ENCODE measurements at places on chromosomes 16 and 17.

DNA sequence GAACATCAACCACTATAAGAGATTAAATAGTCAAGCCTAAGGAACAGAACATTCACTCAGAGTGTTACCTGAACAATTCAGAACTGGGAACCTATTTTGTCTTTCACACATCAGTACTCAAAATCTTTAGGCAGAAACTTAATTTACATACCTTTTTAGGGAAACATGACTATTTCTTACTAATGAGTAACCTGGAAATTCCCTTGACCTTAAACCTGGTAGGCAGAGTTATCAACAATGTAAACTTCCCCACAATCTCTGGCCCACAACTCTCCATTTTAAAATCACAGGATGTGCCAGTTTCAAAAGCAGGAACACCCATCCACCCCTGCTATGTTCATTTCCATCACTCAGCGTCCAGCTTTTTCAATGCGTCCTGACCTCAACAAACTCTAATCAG lies 132.9 kb upstream of the ANKFN1 start:
- DNase-seq: no peak

GRCh38 chr16:85588562-85589503 lies 24.3 kb upstream of the GSE1 start:
- no peak for DNase-seq

GRCh38 chr16:48617711-48618148 lies 7.8 kb upstream of the N4BP1 start:
- DNase-seq: peak; percentile 71

DNA sequence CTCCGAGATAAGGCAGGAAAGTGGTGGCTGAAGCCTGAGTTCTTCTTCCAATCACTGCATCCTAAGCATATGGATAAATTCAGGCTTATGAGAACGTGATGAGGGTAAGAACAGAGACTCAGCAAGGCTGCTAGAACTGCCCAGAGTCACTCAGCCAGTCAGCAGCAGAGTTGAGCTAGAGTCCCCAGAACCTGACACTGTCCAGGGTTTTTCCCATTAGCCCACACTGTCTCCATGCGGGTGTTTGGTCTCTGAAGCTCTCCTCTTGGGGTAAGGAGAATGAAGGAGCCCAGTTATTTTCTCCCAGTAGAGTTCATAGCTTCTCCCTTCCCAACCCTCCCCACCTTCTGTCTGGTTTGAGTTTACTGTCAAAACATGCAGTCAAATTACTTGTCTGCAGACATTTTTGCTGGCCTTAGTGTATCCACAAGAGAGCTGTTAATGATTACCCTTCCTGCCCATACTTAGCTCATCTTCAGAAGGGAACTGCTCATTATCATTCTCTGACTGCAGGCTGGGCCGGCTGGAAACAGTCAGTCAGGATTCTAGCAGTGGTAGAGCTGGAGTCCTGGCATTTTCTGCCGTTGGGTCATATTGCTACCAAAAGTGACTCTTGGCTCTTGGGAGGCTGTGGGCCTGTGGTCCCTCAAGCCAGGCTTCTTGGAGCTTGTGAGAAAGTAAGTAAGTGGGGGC lies 460.0 kb downstream of the HS3ST3B1 start:
- no peak for DNase-seq

GRCh38 chr17:49741009-49741691 lies 22.8 kb downstream of the FAM117A start:
- DNase-seq: no peak

DNA sequence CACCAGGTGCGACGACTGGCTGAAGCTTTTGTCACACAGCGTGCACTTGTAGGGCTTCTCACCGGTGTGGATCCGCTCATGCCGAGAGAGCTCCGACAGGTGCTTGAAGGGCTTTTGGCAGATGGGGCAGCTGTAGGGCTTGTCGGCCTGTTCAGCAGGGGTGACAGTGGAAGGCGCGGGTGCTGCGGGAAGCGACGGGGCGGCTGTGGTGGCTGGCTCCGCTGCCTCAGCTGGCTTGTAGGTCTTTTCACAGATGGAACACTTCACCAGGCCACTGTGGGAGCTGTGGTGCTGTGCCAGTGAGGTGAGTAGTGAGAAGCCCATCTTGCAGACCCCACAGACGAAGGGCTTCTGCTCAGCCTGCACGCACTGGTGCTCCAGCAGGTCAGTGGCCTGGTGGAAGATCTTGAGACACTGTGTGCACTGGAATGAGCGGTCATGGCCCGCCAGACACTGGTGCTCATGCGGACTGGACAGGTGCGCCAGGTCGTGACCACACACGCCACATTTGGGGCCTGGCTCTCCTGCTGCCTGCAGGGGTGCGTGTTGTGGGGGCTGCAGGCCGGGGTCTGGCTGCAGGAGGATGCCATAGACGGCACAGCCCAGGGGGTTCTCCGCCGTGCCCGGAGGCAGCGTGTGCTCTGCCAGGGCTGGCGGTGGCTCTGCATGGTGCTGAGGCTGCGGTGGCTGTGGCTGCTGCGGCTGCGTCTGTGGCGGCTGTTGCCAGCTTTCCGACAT lies 2.8 kb downstream of the ZNF319 start:
- no peak for DNase-seq

DNA sequence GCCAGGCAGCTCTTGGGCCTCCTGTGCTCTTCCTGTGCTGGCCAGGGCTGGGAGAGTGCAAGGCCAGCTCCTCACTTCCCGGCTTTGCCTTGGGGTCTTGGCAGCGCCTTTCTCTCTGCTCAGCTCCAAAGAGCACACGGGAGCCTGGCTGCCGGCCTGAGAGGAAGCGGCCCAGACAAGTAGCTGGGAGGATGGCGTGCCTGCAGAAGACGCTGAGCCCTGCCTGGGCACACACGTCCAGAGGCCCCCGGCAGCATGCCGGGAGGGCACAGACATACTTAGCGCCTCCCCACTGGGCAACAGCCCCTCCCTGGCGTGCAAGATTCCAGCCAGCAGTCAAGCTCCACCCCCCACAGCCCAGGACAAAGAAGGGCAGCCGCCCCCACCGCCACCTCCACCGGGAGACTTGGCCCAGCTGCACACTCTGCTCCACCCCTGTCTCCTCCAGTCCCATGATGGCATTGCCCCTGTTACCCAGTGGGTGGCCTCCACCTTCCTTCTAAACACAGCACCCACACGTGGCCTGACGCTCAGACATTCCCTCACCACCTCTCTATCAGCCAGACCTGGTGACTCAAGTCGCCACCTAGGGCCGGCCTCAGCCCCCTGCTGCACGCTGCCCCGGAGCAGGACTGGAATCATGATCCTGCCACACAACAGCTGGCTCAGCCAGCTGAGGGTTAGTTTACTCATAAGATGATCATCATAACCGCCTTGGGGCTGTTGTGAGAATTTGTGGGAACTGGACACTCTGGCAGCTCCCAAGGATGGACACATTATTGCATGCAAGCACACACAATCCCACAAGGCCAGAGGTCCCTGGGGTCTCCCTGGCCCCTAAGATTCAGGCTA lies 12.4 kb downstream of the SGCA start:
- peak; percentile 87 for DNase-seq

DNA sequence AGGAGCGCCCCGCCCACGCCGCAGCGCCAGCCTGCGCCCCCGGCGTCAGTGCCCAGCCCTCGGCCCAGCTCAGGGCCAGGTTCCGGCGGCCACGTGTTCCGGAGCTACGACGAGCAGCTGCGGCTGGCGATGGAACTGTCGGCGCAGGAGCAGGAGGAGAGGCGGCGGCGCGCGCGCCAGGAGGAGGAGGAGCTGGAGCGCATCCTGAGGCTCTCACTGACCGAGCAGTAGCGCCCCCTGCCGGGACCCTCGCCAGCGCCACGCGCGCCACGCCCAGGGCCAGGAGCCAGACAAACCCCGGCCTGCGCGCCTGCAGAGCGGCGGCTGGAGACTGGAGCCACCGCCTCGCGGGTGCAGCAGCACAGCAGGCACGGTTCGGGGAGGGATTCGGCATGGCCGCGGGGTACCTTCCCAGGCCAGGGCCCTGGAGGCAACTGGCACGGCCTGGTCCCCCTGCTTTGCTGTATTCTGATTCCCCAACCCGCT lies 9.3 kb downstream of the CORO6 start:
- peak; percentile 98 for DNase-seq

GRCh38 chr17:64247836-64248235 lies 15.2 kb downstream of the TEX2 start:
- DNase-seq: no peak

DNA sequence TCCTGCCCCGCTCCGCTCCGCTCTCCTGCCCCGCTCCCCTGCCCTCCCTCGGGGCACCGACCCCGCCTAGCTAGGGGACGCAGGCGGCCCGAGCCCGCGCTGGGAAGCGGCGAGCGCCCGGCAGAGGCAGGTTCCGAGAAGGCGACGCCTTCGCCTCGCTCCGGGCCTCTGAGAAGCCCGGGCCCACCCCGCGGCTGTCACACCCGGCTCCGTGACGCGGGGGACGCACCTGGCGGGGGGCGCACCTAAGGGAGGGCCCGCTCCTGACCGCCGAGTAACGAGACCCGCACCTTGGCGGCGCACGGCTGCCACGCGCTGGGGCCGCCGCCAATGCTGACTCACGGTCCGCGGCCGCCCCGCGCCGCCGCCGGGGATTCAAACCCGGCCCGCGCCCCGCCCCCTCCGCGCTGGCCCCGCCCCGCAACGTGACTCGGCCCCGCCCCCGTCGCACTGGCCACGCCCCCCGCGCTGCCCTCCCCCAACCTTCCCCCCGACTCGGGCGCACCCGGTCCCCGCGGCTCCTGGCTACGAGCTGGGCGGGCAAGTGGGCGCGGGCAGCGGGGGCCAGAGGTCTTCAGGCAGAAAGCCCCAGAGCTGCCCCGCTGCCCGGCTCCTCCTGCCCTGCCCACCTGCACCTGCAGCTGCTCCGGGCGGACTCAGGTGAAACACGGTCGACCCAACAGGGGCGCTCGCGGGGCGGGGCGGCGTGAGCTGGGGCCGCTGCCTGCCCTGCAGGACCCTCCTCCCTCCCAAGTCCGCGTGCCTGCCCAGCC lies 27.8 kb downstream of the GNPTG start:
- peak; percentile 70 for DNase-seq

- DNase-seq: no peak
These were observed 178.0 kb upstream of the IRX6 start for GRCh38 chr16:55145771-55146603.

- no peak for DNase-seq
These were observed 14.8 kb downstream of the TRARG1 start for GRCh38 chr17:1294157-1294717.

GRCh38 chr16:54931120-54932014 lies 702 bp downstream of the IRX5 start:
- DNase-seq: peak; percentile 77

DNA sequence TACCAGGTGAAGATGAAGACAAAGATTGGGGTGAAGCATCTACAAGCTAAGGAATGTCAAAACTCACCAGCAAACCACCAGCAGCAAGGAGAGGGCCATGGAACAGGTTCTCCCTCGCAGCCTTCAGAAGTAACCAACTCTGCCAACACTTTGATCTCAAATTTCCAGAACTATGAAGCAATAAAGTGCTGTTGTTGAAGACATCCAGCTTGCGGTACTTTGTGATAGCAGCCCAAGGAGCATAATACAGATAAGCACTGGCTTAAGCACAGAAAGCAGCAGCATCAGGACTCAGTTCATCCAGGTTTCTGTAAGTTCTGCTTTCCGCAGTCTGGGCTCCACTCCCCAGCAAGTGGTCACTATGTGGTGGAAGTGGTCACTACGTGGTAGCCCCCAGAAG lies 16.0 kb upstream of the CDRT4 start:
- no peak for DNase-seq

DNA sequence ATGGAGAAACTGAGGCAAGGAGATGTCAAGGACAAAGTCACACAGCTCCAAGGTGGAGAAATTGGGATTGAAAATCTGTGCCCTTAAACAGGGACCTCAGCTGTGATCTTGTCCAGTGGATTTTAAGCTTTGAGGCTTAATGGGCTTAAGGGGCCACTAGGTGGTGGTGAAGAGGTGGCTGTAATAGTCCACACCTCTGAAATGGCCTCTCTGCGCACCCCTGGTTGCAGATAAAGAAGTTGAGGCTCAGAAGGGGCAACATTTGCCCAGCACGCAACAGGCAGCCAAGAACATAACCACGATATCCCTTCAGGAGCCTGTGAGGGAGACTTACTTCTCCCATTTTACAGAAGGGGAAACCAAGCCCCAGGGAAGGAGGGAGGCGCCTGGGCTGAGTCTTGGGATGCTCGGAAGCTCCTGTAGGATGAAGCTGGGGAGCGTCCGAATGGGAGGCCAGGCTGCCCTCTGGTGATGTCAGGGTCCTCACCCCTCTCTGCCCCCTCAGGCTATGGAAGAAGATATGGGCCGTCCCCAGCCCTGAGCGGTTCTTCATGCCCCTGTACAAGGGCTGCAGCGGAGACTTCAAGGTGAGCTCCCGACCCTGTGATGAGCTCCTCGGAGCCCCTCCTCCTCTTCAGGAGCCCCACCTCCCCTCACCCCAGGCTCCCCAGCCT lies 43.7 kb downstream of the IL21R start:
- no peak for DNase-seq

DNA sequence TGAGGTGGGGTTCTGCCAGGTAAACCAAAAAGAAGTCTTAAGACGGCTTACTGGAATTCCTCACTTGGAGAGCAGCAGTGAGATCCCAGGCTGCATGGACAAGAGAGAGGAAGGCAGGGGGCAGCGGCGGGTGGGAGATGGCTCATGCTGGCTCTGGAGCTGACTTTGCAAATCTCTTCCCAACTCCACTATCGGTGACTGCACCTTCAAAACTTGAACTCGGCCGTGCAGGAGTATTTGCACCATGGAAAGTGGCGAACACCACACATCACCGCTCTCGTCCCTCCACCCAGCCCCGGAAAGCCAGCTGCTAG lies 16.7 kb downstream of the CA5A start:
- DNase-seq: no peak

DNA sequence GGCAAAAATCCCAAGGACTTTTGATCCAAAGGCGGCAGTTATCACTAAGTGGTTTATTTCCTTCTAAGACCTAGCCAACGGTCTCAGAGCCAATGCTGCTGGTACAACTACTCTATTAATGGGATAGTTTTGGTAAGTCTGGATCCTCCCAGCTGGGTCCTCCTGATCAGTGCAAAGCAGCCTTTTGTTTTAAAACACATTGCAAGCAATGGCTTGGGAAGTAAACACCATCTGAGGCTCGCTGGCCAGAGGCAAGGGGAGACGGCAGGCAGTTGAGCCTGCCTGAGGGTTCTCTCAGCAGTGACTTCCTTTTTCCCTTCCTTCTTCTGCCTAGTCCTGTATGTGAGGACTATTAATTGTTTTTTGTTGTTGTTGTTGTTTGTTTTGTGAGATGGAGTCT lies 1.6 kb upstream of the SLC5A10 start:
- DNase-seq: no peak

- no peak for DNase-seq
These were observed 102.1 kb downstream of the N4BP1 start for GRCh38 chr16:48507886-48508285.

- peak; percentile 96 for DNase-seq
These were observed 11.9 kb downstream of the TBX2 start for GRCh38 chr17:61411261-61412142.
